Vagina (tissue), 2 donors: ENCODE measurements at places on chromosomes 12 and 14.

DNA sequence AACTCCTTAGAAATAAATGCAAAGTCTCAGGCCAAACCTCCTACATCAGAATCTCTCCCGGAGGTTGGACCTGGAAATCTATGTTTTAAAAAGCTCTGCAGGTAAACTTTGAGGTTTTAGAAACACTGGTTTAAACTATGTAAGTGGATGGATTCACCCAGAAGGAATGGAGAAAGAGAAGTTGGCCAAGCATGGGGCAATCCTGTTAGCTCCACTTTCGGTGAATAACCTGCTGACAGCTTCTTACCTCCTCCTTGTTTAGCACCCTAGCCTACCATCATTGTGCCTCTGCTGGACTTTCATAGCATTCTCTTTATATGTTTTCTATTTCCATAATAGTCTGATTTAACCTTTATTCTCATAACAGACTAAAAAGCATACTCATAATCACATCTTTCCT is 3.0 kb upstream of the ARHGDIB start:
- no peak for DNase-seq

- no peak for DNase-seq
Measured at GRCh38 chr14:104048758-104049507, 36.6 kb upstream of the ASPG start.

DNA sequence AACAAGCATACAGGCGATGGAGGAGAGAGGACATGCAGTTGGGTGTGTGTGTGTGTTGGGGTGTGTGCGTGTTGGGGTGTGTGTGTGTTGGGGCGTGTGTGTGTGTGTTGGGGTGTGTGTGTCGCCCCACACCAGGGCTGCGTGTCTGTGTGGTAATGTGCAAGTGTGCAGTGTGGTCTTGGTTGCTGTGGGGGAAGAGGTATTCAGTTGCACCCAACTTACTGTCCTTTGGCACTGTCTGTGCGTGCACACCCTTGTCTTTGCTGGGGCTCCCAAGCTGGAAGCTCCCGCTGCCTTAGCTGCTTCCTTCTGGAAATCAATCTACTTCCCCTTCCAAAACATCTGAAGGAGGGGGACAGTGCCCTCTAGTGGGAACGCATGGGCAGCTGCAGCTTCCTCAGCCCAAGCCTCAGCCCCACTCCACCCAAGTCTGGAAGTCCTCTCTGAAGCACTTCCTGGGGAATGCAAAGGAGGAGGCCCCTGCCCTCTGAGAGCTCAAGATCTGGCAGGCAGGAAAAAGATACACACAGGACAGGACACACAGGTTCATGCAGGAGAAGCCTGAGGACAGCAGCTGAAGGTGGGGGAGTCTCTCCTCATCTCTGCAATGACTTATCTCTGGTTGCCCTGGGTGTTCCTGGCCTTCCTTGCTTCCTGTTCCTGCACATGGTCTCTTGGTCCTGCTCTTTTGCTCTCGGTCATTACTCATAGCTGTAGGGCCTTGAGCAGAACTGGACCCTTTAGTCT is 13.1 kb downstream of the ASIC1 start:
- DNase-seq = no peak

- no peak for DNase-seq
Measured at GRCh38 chr12:43332977-43333640, 218.9 kb downstream of the ADAMTS20 start.

DNA sequence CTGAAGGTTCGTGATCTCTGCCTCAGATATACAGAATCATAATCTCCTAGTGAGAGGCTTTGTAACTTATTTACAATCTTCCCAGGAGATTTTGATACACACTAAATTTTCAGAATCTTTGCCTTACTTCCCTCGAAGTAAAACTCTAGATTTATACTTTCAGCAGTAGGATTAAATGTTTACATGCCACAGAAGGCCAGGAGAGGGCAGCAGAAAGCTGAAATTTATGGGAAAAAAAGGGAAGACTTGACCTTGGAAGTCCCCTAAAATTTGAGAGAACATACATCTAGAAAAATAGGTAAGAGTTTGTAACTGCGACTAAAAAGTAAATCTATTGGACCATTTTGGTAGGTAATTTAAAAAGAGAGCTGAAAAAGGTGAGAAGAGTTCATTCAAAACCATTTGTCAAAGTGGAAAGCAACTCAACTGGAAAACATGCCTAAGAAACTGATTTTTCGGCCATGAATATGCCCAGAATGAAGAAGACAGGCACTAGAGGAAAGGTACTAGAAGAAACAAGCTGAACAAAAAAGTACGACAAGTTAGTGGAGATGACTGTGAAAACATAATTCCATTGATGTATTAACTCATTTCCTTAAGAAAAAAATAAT is 242.0 kb upstream of the MDGA2 start:
- no peak for DNase-seq

GRCh38 chr14:90388437-90388836 is 8.4 kb upstream of the CALM1 start:
- no peak for DNase-seq

DNA sequence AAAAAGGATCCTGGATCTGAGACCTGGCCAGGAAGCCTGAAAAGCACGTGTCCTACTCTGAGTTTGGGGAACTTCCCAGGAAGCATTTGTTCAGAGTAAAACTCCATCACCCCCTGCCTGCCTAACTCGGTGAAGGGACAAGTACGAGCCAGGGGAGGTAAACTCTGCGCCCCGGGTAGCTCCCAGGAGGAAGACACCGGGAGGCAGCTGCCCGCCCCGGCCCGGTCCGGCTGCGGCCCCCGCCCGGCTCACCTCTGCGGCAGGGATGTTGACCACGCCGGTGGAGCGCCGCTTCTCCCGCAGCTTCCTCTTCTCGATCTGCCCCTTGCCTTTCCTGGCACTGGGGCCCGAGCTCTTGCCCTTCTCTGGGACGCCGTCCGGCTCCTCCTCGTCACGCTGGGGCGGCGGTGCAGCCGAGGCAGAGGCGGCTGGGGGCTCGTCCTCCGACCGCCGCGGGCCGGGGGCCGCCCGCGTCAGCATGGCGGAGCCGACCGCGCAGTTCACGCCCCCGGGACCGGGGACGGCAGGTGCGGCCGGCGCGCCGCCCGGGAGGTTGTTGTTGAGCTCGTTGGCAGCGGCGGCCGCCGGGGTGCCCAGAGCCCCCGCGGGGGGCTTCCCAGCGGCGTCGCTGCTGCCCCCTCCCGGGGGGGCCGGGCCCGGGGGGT is 1.2 kb downstream of the PAWR start:
- no peak for DNase-seq

- no peak for DNase-seq
Measured at GRCh38 chr12:52539083-52539820, 13.7 kb downstream of the KRT71 start.

- DNase-seq = no peak
Measured at GRCh38 chr14:68109132-68109900, 289.7 kb downstream of the RAD51B start.

GRCh38 chr12:69083689-69084088 is 150.7 kb upstream of the CPM start:
- no peak for DNase-seq

- no peak for DNase-seq
Measured at GRCh38 chr14:67410313-67410712, 1.7 kb downstream of the PLEK2 start.

DNA sequence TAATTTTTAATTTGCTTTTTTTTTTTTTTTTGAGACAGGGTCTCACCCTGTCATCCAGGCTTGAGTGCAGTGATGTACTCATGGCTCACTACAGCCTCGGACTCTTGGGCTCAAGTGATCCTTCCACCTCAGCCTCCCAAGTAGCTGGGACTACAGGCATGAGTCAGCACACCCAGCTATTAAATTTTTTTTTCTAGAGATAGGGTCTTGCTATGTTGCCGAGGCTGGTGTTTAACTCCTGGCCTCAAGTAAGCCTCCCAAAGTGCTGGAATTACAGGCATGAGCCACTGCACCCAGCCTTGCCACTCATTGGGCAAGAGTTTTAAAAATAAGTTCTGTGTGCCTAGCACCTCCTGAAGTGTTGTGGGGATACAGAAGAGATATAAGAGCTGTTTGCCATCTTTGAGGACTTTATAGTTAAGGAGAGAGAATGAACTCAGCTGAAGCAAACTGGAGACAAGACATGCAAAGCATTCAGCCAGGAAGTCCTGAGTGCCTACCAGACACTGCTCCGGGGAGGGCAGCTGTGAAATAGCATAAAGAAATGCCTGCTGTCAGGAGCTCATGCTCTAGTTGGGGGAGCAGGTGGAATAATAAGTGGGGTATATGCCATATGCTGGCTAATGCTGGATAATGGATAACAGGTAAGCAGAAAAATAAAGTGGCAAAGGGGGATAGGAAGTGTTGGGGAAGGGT is 15.0 kb upstream of the EMP1 start:
- peak; percentile 34 for DNase-seq

DNA sequence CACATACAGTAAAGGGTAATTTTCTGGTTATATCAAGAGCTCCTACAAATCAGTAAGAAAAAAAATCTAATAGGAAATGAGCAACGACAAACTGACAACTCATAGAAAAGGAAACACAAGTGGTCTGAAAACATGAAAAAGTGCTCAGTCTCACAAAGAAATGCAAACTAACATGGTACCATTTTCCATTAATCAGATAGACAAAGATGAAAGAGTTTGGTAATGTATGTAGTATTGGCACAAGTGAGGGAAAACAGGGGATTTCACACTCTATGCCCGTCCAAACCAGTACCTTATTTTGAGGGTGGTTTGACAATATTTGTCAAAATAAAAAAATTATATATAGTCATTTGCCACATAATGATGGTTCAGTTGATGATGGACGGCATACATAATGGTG is 13.2 kb downstream of the PTPN11 start:
- DNase-seq = no peak

DNA sequence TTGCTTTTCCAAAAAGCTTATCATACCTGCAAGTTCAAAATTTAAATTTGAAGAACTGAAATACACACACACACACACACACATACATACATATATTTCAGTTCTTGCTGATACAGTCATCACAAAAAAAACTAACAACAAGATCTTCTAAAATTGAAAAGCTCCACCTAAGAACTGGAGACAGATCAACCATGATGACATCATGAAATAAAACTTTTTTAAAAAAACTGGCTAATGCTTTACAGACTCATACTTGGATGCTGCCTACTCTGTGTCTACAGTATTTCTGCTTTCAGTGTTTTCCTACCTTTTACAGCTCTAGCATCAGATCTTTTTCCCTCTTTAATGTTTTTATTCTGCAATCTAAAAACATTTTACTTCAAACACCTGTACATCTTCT is 261.4 kb downstream of the DIO2 start:
- DNase-seq = no peak

- DNase-seq = no peak
Measured at GRCh38 chr14:89442280-89442679, 25.2 kb upstream of the FOXN3 start.

DNA sequence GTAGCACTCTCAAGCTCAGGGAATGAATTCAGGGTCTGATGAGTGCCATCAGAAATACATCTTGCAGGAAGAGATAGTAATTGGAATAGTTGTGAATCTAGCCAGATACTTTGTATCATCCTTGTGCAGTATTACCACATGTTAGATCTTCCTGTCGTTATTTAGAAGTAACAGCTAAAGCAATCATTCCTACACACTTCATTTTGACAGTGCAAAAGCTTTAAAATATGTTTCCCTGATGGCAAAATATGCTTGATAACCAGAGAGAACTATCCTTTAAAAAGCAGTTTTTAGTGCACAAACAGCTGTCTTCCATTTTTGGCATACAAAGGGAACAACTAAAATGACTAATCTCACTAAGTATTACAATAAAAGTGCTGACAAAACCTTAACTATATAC is 149.5 kb upstream of the SLC38A2 start:
- DNase-seq = no peak

DNA sequence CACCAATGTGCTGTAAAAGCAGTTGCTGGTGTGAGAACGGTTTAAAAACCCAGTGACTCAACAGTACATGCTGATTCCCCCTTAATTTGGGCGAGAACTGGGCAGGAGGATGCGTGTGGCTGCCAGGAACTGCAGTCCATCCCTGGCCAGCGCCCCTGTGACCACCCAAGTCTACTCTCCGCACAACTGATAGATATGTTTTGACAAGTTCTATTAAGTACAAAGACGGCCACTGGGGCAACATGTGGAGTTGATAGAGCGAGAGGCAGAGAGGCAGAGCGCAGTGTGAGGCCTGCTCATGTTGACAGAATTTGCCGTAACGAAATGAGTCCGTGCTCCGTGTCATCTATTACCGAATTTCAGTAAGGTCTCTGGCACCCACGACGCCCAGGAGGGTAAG is 855.0 kb downstream of the BCL11B start:
- DNase-seq = no peak

- DNase-seq = no peak
Measured at GRCh38 chr14:34605461-34605860, 24.5 kb downstream of the SNX6 start.

GRCh38 chr14:105943973-105944602 is 417.7 kb downstream of the TMEM121 start:
- DNase-seq = no peak

DNA sequence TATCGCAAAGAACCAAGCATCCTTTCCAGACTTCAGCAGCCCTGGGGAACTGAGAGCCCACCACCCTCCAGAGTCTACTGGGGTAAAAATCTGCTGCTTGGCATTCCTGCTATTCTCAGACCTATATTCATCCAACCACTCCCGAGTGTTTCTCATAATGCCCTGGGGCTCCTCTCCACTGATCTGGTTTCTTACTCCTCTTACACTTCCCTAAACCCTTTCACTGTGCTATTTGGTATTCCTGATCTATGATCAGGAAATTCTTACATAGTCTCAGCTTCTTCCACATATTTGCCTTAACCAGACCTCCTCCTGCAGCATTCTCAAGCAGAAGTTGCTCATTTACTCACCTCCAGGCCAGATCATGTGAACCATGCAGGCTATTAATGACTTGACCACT is 82.4 kb downstream of the SYT10 start:
- no peak for DNase-seq
